ELR (cell line): ENCODE measurements at places on chromosomes 7 and 10.
A peak's percentile ranks its signal among the peaks of the same experiment; 100 is the strongest.

DNA sequence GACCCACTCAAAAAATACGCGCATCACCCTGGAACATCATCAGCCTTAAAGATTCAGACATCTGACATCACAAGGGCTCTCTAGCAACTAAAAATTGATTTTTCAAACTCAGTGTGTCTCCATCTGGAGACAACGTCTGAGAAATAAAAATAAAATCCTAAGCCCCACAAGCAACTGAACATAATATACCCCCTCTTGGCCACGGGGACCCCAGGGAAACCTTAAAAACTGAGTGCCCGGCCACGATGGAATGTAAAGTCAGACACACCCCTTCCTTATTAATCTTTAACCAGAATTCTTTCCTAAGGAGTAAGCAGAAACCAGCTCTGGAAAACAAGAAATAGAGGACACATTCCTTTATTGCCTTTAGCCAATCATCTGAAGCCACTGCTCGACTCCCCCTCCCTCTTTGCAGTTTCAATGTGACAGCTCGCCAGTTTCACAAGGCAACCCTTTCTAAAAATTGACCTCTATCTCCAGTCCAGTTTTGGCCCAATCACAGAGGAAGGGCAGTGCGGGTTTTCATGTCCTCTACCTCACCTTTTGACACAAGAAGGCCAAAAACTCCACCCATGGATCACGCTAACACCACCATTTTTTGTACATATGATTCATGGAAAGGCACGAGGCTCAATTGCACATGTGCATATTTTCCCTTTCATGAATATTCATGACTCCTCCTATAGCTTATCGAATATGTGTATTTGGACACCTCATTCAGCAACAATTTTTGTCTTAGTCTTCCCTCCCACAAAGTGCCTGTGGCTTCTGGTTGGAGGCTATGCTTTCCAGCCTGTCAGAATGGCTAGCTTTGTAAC is 24.2 kb downstream of the IFIT3 start:
- peak; percentile 99 for DNase-seq

DNA sequence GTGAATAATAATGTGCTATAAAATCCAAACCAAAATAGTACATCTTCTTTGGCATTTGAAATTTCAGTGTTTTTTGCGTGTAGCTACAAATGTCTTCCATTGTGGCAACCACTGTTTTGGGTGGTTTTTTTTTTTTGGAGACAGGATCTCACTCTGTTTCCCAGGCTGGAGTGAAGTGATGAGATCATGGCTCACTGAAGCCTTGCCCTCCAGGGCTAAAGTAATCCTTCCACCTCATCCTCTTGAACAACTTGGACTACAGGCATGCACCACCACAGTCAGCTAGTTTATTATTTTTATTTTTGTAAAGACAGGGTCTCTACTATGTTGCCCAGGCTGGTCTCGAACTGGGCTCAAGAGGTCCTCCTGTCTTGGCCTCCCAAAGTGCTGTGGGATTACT is 455.1 kb downstream of the AUTS2 start:
- no peak for DNase-seq

GRCh38 chr10:14403359-14403758 is 72.6 kb upstream of the FRMD4A start:
- DNase-seq: no peak

DNA sequence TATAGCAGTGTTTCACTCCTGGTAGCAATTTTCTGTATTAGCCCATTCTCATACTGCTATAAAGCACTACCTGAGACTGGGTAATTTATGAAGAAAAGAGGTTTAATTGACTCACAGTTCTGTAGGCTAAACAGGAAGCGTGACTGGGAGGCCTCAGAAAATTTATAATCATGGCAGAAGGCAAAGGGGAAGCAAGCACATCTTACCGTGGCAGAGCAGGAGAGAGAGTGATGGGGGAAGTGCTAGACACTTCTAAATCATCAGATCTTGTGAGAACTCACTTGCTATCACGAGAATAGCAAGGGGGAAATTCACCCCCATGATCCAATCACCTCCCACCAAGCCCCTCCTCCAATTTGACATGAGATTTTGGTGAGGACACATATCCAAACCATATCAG is 131.6 kb upstream of the EFCAB10 start:
- DNase-seq: no peak

GRCh38 chr10:63633677-63634487 is 112.7 kb downstream of the REEP3 start:
- DNase-seq: peak; percentile 64

DNA sequence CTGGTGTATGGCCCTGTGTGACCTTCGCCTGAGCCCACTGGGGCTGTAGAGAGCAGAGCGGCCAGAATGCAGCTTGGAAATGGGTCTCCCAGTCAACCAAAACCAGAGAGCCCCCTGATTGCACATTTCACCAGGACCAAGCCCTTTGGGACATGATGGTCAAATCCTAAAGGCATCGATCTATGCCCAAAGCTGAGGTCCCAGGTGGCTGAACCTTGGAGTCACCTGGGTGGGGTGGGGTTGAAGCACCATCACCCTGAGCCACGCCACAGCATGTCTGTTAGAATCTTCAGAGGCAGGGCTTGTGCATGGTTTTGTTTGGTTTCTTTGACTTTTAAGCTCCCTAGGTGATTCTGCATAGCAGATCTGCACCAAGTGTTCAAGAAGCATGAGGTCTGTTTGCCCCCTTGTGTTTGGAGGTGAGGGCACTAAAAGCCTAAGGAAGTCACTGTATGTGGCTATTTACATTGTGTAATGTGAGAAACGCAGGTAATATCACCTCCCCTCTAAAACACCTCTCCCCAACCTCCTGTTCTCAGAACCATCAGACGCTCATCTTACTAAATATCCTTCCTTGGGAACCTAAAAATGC is 9.6 kb downstream of the PKD1L1 start:
- peak; percentile 26 for DNase-seq

GRCh38 chr7:92631850-92632487 is 41.8 kb upstream of the FAM133B start:
- no peak for DNase-seq

GRCh38 chr7:94409200-94409948 is 14.7 kb downstream of the COL1A2 start:
- DNase-seq: no peak

DNA sequence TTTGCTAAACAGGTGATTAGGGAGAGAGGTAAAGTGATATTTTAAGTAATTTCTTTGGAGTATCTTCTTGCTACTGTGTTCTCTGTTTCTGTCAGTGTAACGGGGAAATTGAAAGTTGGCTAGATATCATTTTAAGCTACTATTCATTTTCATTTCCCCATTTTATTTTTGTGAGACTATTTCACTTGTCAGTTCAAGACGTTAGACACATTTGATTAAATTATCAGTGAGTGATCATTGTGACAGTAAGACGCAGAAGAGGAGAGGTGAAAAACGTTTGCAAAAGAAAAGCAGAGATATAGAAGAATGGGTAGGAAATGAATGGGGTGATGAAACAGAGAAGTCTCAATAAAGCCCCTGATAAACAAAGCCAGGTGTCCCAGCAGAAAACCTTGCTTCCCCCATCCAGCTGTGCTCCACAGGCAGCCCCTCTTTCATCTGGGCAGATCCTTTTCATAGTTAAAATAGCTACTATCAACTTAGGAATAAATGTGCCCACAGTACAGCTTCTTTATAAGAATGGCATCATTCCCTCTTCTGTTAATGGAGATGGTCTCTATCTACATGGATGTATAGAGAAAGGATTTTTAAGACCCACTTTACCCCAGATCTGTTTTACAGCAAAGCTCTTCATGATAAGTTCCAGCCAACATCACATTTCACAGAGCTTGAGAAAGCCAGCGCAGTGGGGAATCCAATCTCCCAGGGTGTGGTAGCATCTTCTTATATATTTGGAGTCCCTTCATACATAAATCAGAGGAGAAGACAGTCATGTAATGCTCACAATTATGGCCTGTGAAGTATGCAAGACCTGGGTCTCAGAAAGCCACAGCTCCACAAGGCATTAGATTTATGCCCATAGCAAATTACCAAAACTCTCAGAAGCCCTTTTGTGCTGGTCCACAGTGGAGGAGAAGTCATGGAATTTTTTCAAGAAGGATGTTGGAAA is 138.1 kb upstream of the ITGB1 start:
- DNase-seq: no peak

GRCh38 chr10:48247680-48248079 is 26.8 kb downstream of the FRMPD2 start:
- DNase-seq: peak; percentile 60

DNA sequence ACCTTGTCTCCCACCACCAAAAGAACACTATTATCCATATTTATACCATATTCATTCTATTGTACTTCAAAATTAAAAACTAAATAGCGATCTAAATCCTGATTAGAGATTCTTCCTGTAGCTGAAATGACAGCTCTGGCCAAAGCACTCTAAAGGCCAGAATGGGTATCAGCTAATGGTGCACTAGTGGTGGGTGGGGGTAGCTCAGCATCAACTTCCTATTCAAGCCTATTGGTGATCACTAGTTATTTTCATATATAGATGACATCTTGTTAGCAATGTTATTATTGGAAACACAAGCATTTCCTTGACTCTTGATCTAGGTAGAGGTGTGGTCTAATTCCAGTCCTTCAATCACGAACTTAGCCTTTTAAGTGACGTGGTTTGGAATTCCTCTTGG is 43.6 kb downstream of the TET1 start:
- no peak for DNase-seq

- no peak for DNase-seq
Measured at GRCh38 chr7:75921479-75921878, 6.5 kb downstream of the POR start.

DNA sequence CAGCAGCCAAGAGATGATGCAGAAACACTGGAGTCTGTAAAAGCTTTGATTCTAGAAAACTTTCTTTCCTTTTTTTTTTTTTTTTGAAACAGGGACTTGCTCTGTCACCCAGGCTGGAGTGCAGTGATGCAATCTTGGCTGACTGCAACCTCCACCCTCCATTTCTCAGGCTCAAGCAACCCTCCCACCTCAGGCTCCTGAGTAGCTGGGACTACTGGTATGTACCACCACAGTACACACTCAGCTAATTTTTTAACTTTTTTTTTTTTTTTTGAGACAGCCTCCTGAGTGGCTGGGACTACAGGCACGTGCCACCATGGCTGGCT is 17.0 kb upstream of the BAG3 start:
- no peak for DNase-seq

GRCh38 chr7:107232568-107233090 is 63.8 kb downstream of the HBP1 start:
- DNase-seq: peak; percentile 77

GRCh38 chr10:77710759-77711682 is 73.4 kb upstream of the KCNMA1 start:
- peak; percentile 56 for DNase-seq

- DNase-seq: no peak
Measured at GRCh38 chr10:24376731-24377130, 167.8 kb downstream of the KIAA1217 start.

DNA sequence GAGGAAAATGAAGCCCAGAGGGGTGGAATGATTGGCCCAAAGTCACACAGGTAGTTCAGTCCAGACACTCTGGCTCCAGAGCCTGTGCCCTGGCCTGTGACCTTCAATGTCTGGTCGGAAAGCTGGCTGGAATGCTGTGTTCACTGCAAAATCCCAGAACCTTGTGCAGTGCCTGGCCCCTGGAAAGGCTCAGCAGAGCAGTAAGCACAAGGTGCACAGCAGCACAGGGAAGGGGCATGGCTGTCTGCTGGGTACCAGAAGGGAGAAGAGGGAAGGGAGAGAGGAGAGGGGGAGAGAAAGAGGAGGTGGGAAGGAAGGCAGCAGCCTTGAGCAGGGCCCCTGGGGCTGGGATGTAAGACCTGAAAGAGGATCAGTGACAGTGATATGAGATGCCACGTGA is 28.4 kb upstream of the C10orf71 start:
- no peak for DNase-seq
